ENCODE measurements at places on chromosomes 7 and 10. TPM values are rescaled to one million over a fixed set of nuclear protein-coding genes. Genes with fewer than 3 reads are reported as not detected.

The ZNF425 gene
- 2.6 TPM for total RNA-seq

The PLAU gene
- total RNA-seq = 123 TPM

The TRIL gene
- total RNA-seq = 17.7 TPM

The TEX47 gene
- total RNA-seq = not detected

The ASB4 gene
- 0.16 TPM for total RNA-seq

The TDRD1 gene
- 4.7 TPM for total RNA-seq

The PLAC9 gene
- total RNA-seq = 17.2 TPM

The EFCAB10 gene
- total RNA-seq = not detected

The NEBL gene
- total RNA-seq = not detected

The ADAM8 gene
- total RNA-seq = 3.4 TPM

The SFTPD gene
- not detected for total RNA-seq

The SUN3 gene
- not detected for total RNA-seq

The MNX1 gene
- total RNA-seq = not detected

The CCL24 gene
- not detected for total RNA-seq

The HIBADH gene
- 59.6 TPM for total RNA-seq

The LRIT1 gene
- total RNA-seq = not detected

The CYP3A4 gene
- not detected for total RNA-seq

The ACSM6 gene
- not detected for total RNA-seq

The HPSE2 gene
- total RNA-seq = 0.12 TPM

The ADRB1 gene
- total RNA-seq = not detected

The CTBP2 gene
- total RNA-seq = 95.4 TPM

The PRF1 gene
- total RNA-seq = not detected

The BAMBI gene
- 16.2 TPM for total RNA-seq

The CDHR3 gene
- 45.3 TPM for total RNA-seq

The CNOT4 gene
- total RNA-seq = 13.4 TPM

The AMZ1 gene
- 6.7 TPM for total RNA-seq

The SHTN1 gene
- 4.4 TPM for total RNA-seq

The LIPJ gene
- total RNA-seq = not detected

The SLC13A1 gene
- total RNA-seq = not detected

The PPP1R9A gene
- total RNA-seq = 1.6 TPM

The IGFBP1 gene
- total RNA-seq = 0.12 TPM

Data from hair follicle dermal papilla cell (primary cell).